PC-3 (cell line): ENCODE measurements at places on chromosomes 7 and 10.

DNA sequence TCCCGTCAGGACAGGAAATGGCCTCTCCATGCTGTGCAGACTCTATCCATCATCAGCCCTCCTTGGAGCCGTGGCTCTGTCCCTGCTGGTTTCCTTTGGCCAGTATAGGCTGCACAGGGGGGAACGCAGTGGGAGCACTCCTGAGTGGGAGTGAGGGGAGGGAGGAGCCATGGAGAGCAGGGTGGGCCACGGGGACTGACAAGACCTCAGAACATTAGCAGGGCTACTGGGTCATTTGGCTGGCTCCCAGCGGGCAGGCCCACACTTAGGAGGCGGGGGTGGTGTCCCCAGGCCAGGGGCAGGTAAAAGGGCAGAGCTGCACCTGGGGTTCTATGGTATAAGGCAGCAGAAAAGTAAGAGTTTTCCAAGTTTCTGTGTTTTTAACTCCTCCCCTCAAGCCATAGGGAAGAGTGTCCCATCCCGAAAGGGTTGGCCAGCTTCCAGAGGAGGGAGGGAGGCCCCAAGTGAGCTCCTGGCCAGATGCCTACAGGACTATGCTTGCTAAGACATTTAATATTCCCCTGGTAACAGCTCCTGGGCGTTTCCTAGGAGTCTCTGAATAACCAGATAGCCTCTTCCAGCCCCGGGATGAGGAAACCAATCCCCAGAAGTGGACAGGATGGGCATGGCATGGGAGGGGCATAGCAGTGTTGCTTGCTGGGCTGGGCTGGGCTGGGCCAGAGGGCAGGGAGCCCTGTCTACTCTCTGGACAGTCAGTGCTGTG is 5.5 kb upstream of the OPN4 start:
- peaks cover 32% of the 10 kb centered on the region for H3K4me1 ChIP-seq
- no peak overlapping the region for H3K4me3 ChIP-seq
- H3K27ac ChIP-seq, result peak overlapping the region; percentile 36; the same call in 1 of the 2 replicates

DNA sequence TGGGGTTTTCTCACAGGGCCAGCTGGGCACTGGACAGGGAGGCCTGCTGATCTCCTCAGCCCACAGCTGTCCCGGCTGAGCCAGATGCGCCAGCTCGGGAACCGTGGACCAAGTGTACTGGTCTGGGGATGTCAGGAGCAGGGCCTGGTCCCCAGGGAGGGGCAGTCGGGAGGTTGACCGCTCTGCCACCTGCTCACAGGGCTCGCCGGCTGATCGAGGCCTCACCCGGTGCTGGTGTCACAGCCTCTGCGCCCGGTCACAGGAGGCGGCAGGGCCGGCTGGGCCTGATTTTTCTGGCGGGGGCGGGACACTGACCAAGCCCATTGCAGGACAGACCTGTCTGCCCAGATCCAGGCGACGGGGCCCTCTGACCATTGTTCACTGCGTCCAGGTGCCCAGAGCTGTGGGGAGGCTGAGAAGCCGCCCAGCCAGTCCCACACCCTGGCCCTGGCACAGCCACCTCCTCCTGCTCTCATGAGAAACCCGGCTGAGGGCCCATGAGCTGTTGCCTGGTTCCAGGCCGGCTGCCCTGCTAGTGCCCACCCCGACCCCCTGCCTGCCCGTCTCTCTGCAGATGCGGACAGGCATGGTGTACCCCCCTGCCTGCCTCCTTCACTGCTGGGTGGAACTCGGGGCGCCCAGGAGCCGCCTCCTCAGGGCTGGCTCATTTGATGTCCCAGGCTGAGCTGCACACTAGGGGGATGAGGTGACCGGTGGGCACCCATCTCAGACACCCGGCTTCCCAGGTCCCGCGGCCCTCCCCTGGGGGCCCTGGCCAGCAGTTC is 3.0 kb upstream of the TMEM184A start:
- H3K36me3 ChIP-seq, result no peaks in the 10 kb centered on the region
- peak; percentile 66 for DNase-seq
- peaks cover 48% of the 10 kb centered on the region for H3K4me1 ChIP-seq
- H3K27ac ChIP-seq, result peak overlapping the region; percentile 77
- H3K27me3 ChIP-seq, result no peaks in the 10 kb centered on the region
- no peak overlapping the region for H3K4me3 ChIP-seq

DNA sequence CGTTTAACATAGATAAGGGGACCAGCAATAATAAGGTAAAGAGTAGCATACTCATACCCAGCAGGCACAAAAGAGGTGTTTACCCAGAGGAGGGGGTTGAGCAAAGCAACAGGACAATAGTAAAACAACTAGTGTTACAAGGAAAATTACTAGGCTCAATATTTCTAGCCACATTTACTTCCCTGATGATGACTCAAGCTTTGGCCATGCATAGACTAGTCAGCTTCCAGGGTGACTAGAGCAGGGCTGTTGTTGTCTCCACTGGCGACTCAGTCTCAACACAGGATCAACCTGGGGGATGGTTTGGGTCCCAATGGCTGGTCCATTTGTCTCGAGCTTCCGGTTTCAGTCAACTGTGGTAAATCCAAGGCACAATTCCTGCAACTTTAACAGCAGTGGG is 217.7 kb upstream of the KCND2 start:
- no peaks in the 10 kb centered on the region for H3K27me3 ChIP-seq
- peaks cover 20% of the 10 kb centered on the region for H3K4me1 ChIP-seq
- peak; percentile 77 for DNase-seq
- H3K36me3 ChIP-seq, result no peaks in the 10 kb centered on the region
- no peak overlapping the region for H3K4me3 ChIP-seq

DNA sequence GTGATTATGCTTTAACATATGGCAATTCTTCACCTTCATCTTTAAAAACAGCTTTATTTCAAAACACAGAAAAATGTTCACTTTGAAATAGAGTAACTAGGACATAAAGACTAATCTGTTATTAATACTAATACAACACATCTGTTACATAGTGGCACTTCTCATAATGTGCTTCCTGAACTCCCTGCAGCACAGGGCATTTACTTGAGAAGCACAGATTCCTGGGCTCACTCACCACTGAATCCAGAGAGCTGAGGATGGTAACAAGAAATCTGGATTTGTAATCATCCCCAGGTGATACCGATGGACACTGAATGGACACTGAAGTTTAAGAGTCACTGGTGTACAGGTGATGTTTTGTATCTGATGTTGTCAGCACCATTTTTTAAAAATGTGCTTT is 96.1 kb downstream of the COL28A1 start:
- peak overlapping the region; percentile 74 for H3K27ac ChIP-seq
- H3K4me1 ChIP-seq, result peaks cover 30% of the 10 kb centered on the region
- H3K36me3 ChIP-seq, result no peaks in the 10 kb centered on the region
- H3K27me3 ChIP-seq, result no peaks in the 10 kb centered on the region
